ENCODE measurements at places on chromosomes 2 and 18.

DNA sequence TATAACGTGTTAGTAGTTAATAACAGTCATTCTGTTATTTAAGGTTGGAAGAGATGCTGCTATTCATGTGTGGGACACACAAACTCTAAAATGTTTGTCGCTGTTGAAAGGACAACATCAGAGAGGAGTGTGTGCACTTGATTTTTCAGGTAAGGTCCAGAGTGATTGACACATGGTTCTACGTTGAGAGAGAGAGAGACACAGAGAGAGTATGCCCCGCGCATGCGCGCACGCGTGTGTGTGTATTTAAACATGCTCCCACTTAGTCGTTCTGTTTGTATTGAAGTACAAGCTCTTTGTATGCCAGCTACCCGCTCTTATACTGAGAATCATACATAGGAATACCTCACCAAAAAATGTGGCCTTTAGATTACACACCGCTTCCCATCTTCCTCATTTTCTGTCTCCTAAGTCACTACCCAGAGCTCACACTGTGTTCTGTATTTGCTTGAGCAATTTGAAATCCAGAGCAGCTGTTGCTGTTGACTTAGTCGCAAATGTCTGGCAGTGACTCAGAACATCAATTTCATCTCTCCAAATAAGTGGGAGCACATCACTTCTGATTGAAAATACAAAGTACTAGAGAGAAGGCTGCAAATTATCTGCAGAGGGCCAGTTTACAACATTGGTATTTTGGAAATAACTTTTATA, 148.1 kb downstream of the EML6 start:
- DNase-seq: no peak

DNA sequence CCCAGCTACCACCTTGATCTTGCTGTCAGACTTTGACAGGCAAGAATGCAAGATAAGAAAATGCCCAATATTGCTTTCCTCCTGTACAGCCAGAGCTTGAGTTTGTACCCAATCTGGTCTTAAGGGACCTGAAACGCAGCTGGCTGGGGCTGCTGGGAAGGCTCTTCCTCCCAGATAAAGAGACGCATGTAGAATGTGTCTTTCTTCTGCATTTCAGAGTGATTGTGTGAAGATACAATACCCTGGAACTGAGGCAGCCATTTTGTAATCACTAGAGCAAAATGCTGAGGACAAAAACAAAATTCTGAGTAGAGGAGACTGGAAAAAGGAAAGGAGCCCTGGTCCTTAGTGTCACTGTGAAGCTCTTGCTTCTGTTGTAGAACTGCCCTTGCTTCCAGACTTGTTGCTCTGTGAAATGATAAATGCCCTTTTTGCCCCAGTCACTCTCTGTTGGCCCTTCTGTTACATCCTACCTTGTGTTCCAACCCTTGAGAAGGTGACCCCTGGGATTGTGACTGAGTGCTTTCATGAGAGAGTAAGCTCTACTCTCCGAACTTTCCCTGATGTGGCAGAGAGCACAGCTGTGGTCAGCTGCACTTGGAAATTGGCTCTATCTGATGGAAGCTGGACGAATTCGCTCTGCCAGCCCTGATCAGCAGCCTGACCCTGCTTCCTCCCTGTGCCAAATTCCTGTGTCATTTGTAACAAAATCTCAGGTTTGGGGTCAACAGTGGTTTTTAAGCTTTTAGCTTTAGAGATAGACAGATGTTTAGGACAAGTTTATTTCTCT, 137.4 kb upstream of the RBMS1 start:
- DNase-seq: no peak

DNA sequence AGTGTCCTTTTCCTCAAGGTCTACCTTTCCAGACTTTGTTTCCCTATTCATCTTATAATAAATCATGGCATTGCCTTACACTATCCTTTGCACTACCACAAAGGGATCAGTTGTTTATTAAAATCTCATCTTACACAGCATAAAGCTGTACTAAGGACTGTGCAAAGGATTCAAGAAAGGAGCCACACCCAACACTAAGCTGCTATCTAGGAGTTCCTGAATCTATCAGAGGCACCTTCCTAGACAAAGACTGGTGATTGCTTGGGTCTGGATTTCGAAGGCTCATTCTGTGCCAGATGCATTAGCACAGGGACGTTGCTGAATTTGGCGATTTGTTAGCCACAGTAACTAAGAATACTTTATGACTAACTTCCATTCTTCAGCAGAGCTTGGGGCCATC, 412.0 kb downstream of the NUP35 start:
- no peak for DNase-seq

GRCh38 chr2:236012155-236012554, 156.0 kb downstream of the GBX2 start:
- no peak for DNase-seq
